ENCODE measurements at places on chromosomes 11 and 22.
A peak's percentile ranks its signal among the peaks of the same experiment; 100 is the strongest.

- DNase-seq = no peak
Measured at GRCh38 chr11:23124996-23125395, 264.7 kb upstream of the CCDC179 start.

DNA sequence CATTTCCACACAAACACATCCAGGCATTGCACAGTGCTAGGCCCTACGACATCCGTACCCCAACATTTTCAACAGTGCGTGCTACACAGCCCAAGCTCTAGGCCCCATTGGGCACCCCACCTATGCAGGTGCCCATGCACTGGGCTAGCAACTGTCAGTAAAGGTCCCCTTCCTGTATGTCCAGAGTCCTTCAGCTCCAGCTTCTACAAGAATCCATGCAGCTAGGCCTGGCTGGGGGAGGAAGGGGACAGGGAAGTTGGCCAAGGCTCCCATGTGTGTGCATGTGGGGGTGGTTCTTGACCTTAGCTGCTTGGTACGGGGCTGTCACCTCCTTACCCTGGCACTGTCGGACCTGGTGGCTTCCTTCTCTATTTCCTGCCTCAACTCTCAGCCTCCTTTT is 1.3 kb downstream of the B3GAT1 start:
- DNase-seq = no peak

- DNase-seq = no peak
Measured at GRCh38 chr11:126188332-126189108, 22.9 kb downstream of the RPUSD4 start.

GRCh38 chr22:21626735-21627469 is 2.9 kb downstream of the YDJC start:
- DNase-seq = no peak

DNA sequence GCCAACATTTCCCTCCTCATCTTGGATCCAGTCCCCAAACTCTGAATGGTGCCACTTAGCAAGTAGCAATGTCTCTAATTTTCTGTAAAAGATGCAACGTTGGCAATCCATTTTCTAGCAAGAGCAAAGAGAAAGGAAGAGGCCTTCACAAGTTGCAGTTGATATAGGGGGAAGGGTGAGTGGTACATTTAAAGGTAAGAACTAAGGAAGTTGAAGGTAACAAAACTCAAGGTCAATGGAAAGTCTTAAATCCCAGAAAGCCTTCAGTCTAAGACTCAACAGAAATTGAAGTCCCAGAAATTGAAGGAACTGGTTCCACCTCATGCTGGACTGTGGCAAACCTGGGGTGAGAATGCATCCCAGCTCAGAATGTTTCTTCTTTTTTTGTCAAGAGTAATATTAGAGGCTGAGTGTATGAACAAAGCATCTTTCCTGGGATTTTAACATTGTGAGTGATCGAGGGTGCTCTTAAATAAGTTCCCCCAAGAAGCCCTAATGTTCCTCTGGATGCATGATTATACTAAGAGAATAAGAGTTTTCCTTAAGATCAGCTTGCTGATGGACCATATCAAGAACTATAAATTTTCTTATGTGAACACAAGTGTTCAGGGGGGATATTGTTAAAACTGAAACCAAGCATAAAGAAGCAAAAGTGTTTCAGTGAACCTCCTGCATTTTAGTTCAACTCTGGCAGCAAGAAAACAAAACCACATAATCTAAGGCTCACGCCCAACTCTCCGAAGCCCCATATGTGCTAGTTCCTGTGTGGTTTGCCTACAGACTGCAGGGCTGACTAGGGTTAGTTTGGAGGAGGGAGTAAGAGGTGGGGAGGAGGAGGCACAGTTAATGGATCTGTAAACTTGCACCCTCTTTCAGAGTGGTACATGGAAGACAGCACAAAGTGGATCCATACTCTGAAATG is at the start of gene GRAP2:
Gene GRAP2, plus strand, starts transcription at position 779 of the 922 bp plus-strand sequence. CDS start 46,023 bp downstream, outside the sequence.
- DNase-seq = no peak

GRCh38 chr11:134287561-134287960 is 11.4 kb downstream of the GLB1L3 start:
- DNase-seq = no peak

- DNase-seq = no peak
Measured at GRCh38 chr22:46103181-46103580, 47.1 kb upstream of the PPARA start.

DNA sequence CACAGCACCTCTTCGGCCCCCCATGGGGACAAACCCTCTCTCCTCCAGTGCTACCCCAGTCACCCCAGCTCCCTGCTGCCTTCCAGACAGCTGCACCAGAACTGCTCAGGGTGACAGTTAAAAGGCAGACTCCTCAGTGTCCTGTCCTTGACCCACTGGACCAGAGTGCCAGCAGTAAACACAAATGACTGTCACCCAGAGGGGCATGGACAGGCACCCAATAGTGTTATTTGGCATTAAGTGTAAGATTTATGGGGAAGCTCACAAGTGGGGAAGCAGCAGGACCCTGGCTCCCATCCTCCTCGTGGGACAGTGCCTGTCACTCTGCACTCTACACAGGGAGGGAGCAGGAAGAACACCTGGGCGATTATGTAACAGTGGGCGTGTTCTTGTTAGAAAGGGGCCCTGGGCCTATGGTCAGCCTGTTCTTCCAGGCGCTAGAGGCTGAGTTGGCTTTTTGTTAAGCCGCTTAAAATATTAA is 5.0 kb downstream of the RPS19BP1 start:
- no peak for DNase-seq

DNA sequence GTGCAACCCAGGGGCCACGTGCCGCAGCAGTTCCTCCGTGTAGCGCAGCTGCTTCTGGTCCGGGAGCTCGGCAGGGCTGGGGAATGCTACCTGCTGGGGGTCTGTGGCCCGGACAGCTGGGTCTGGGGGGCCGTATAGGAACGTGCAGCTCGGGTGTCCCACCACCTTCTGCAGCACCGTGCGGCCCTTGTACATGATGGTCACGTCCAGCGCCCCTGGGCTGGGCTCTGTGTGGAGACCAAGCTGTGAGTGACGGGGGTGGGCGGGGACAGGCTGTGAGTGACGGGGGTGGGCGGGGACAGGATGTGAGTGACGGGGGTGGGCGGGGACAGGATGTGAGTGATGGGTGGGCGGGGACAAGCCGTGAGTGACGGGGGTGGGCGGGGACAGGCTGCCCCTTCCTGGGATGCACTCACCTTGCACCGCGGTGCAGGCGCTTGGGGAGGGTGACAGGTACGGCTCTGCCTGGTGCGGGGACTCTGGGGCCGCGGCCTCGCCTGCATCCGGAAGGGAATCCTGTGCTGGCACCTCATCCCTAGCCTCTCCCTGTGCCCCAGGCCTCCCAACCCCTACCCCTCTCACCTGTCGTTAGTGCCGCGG is 2.3 kb downstream of the IRF7 start:
- peak; percentile 59 for DNase-seq

- DNase-seq = no peak
Measured at GRCh38 chr22:29718949-29719898, 579 bp upstream of the CABP7 start.

GRCh38 chr11:65906602-65907001 is 6.4 kb upstream of the FOSL1 start:
- no peak for DNase-seq
